ENCODE measurements at places on chromosomes 6 and 20. TPM values are rescaled to one million over a fixed set of nuclear protein-coding genes. Genes with fewer than 3 reads are reported as not detected.

PHACTR1 gene
- 7.4 TPM for polyA plus RNA-seq

DNA sequence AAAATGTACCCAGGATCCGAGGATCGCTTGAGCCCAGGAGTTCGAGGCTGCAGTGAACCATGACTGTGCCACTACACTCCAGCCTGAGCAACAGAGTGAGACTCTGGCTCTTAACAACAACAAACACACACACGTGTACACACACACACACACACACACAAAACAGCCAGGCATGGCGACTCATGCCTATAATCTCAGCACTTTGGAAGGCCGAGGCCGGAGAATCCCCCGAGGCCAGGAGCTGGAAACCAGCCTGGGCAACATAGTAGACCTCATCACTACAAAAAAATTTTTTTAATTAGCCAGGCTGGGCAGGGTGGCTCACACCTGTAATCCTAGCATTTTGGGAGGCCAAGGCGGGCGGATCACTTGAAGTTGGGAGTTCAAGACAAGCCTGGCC lies 23.3 kb upstream of the ARFGEF2 start:
- no peak for DNase-seq

TAGAP gene
- polyA plus RNA-seq: 1.2 TPM

ZNF311 gene
- 0.60 TPM for polyA plus RNA-seq

- no peak for DNase-seq
These were observed at the start of gene RIMS4 for GRCh38 chr20:44810391-44811149. TSS of gene RIMS4 (minus strand) at chr20:44810546. CDS start at chr20:44810271, 275 bp downstream.
